ENCODE measurements at places on chromosomes 4 and X. TPM values are rescaled to one million over a fixed set of nuclear protein-coding genes. Genes with fewer than 3 reads are reported as not detected.
A peak's percentile ranks its signal among the peaks of the same experiment; 100 is the strongest.

NAA15 gene
- 79.7 TPM for total RNA-seq

IL1RAPL2 gene
- total RNA-seq, result not detected

HERC3 gene
- total RNA-seq, result 10.8 TPM

TCP11X2 gene
- not detected for total RNA-seq

ETDB gene
- not detected for total RNA-seq

VEGFC gene
- total RNA-seq, result not detected

FAAH2 gene
- total RNA-seq, result 6.1 TPM

SPP1 gene
- 4.1 TPM for total RNA-seq

CABS1 gene
- not detected for total RNA-seq

BEND2 gene
- total RNA-seq, result not detected

DNA sequence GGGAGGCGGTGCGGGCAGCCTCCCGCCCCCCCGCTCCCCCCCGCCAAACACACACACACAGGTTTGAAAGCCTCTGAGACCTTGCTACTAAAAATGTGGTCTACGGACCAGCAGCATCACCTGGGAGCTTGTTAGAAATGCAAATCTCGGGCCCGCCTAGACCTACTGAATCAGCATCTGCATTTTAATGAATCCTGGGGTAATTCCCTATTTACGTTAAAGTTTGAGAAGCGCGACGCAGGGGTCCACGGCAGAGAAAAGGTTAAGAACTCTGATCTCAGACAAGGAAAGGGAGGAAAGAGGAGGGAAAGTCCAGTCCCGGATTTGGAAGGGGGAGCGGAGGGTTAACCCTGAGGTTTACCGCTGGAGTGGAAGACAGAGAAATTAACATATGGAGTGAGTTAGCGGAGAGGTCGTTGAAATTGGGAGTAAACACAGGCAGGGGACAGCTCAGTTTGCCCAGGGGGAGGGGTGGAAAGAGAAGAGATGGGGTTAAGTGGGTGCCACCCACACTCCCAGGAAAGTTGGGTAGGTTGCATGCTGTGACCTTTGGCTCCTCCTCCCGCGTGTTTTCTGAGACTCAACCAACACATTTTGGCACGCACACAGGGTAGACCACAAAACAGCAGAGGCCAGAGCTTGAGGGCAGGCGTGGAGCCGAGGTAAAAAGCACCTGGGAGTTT is 483.6 kb downstream of the BCOR start:
- H3K4me3 ChIP-seq, result peak overlapping the region; percentile 35
- no peak overlapping the region for H3K27ac ChIP-seq
- no peaks in the 10 kb centered on the region for H3K27me3 ChIP-seq
- H3K36me3 ChIP-seq, result no peaks in the 10 kb centered on the region
- H3K4me1 ChIP-seq, result peaks cover 7% of the 10 kb centered on the region

- H3K27me3 ChIP-seq, result no peaks in the 10 kb centered on the region
- H3K4me1 ChIP-seq, result no peaks in the 10 kb centered on the region
- H3K36me3 ChIP-seq, result no peaks in the 10 kb centered on the region
- no peak overlapping the region for H3K4me3 ChIP-seq
Observed at GRCh38 chr4:31995943-31996901, 1276.1 kb downstream of the PCDH7 start.

DNA sequence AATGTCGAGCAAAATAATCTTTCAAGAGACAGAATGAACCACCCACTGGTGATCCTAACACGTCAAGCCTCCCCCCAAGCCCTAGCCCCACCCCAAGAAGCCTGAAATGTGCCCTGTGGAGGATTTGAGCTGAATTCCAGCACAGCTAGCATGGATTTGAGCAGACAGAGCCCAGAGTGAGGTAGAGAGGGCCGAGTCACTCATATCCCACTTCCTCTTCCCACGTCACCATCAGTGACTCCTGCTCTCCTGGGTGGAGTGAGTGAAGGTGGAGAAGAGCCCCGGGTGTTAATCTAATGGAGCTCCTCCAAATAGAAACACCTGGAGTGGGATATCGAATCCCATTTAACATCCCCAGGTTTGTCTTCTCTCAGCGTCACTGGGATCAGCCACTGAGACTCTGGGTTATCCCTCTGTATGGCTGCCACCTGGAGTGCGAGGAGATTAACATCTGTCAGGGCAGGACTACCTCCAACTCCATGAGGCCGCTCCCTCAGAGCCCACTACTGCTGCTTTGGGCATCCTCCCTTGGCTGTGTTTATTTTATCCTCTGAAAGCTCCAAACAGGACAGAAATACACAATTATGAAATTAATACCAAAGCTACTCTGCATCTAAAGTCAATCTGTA is 136.6 kb downstream of the NWD2 start:
- no peaks in the 10 kb centered on the region for H3K27me3 ChIP-seq
- H3K4me1 ChIP-seq, result no peaks in the 10 kb centered on the region
- H3K36me3 ChIP-seq, result no peaks in the 10 kb centered on the region
- DNase-seq, result no peak
- H3K4me3 ChIP-seq, result no peak overlapping the region
- no peak overlapping the region for H3K27ac ChIP-seq

GRCh38 chrX:45083314-45083713 is 117.4 kb downstream of the DIPK2B start:
- DNase-seq, result no peak
- H3K4me1 ChIP-seq, result no peaks in the 10 kb centered on the region
- no peak overlapping the region for H3K27ac ChIP-seq
- H3K36me3 ChIP-seq, result no peaks in the 10 kb centered on the region
- H3K4me3 ChIP-seq, result no peak overlapping the region
- no peaks in the 10 kb centered on the region for H3K27me3 ChIP-seq

DNA sequence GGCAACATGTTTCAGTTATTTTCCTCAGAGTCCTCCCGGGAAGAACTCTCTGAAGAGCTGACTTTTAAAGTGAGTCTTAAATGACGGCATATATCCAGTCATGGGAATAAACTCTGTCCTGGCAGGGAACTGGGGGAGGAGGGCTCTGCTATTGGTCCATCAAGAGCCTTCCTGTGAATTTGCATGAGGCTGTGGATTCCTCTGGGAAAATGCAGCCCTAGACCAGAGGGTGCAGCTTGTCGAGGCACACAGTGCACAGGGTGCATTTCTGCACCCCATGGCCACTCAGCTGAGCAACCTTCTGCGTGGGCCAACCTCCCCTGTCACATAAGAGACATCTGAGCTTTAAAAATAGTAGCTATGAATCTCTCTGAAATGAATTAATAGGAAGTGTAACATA is 360.0 kb downstream of the GALNTL6 start:
- H3K27ac ChIP-seq, result no peak overlapping the region
- no peaks in the 10 kb centered on the region for H3K27me3 ChIP-seq
- no peak overlapping the region for H3K4me3 ChIP-seq
- no peaks in the 10 kb centered on the region for H3K36me3 ChIP-seq

DNA sequence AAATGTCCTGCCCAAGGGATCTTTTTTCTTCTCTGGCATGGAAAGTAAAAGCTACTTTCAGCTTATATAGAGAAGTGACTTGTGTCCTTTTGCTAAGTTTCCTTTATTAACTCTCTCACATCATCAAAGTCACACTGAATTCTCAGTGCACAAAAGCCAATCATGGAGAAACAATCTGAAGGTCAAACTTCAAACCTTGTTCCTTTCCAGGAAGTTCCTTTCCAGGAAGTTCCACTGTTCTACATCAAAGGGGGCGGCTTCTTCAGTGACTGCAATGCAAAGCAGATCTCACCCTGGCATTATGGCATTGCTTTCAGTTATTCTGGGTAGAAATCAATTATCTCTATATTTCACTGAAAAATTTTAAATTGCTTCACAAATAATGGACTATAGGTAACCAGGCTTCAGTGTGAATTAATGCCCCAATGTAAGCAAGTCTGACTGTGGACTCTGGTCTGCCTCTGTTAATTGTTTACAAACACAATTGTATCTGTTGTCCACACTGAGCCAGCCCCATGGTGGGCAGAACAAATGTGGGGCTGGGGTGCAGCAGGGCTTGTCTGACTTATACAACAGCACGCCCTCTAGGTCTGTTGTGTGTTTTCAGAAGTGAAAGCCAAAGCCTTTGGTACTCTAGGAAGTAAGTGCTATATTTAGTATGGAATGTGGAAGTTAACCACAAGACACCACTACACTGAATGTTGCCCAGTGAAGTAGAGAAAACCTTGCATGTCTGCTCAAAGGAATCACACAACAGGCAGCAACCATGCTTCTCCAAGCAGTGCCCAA is 98.8 kb downstream of the CDS1 start:
- peak overlapping the region; percentile 28 for H3K27ac ChIP-seq
- no peaks in the 10 kb centered on the region for H3K27me3 ChIP-seq
- no peak for DNase-seq
- peaks cover 30% of the 10 kb centered on the region for H3K4me1 ChIP-seq

DNA sequence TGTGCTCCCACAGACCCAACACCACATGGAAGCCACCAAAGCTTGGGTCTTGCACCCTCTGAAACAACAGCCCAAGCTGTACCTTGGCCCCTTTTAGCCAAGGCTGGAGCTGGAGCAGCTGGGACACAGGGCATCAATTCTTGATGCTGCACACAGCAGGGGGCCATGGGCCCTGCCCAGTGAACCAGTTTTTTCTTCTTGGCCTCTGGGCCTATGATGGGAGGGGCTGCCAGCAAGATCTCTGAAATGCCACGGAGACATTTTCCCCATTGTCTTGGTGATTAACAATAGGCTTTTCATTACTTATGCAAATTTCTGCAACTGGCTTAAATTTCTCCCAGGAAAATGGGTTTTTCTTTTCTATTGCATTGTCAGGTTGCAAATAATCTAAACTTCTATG is 49.0 kb downstream of the SPANXA2 start:
- no peaks in the 10 kb centered on the region for H3K4me1 ChIP-seq
- H3K27ac ChIP-seq, result no peak overlapping the region
- no peaks in the 10 kb centered on the region for H3K36me3 ChIP-seq
- H3K27me3 ChIP-seq, result no peaks in the 10 kb centered on the region

- no peaks in the 10 kb centered on the region for H3K27me3 ChIP-seq
- H3K36me3 ChIP-seq, result no peaks in the 10 kb centered on the region
- no peak for DNase-seq
- H3K4me1 ChIP-seq, result no peaks in the 10 kb centered on the region
- H3K4me3 ChIP-seq, result no peak overlapping the region
Observed at GRCh38 chrX:15643786-15644559, 20.6 kb downstream of the CLTRN start.

- H3K4me3 ChIP-seq, result no peak overlapping the region
- no peak overlapping the region for H3K27ac ChIP-seq
- no peaks in the 10 kb centered on the region for H3K4me1 ChIP-seq
- H3K36me3 ChIP-seq, result no peaks in the 10 kb centered on the region
- H3K27me3 ChIP-seq, result no peaks in the 10 kb centered on the region
Observed at GRCh38 chr4:8255698-8256441, 13.7 kb upstream of the HTRA3 start.

DNA sequence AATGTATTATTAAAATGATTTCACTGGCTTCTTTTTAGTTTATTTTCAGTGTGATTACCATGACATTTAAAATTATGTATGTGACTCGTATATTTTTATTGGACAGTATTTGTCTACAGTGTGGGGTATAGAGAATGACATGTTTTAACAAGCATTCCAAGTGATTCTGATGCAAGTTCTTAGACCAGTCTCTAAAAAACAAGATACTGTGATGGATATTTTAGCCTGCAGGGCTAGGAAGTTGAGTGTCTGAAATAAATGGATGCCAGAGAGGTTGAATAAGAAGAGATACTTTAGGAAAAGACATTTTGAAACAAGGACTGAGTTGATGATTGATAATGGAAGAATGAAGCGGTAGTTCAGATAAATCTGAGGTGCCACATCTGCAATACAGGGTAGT is 3.5 kb upstream of the MAD2L1 start:
- no peak overlapping the region for H3K4me3 ChIP-seq
- H3K4me1 ChIP-seq, result peaks cover 4% of the 10 kb centered on the region
- H3K27ac ChIP-seq, result no peak overlapping the region

DNA sequence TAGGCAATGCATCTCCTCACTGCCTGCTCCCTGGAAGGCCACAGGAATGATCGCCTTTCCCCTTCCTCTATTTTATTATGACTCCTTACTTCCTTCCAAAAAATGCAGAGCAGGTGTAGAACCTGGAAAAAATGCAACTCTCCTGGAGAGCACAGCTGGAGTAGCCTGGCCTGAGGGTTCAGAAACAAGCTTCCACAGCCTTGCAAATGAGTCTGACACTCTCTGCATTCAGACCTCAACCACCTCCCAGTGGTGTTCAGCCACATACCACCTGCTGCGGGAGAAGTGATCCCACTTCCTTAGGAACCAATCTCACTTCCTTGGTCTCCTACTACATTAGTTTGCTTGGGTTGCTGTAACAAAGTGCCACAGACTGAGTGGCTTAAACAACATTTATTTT is 368.1 kb upstream of the NOCT start:
- H3K4me1 ChIP-seq, result no peaks in the 10 kb centered on the region
- no peak overlapping the region for H3K4me3 ChIP-seq
- H3K27ac ChIP-seq, result no peak overlapping the region
- DNase-seq, result no peak
- H3K36me3 ChIP-seq, result no peaks in the 10 kb centered on the region

- no peaks in the 10 kb centered on the region for H3K36me3 ChIP-seq
- peak; percentile 12 for DNase-seq
- no peak overlapping the region for H3K27ac ChIP-seq
Observed at GRCh38 chr4:35934320-35934981, 309.9 kb downstream of the ARAP2 start.

GRCh38 chr4:10095296-10095991 is 21.2 kb downstream of the WDR1 start:
- no peak for DNase-seq
- H3K4me1 ChIP-seq, result peaks cover 34% of the 10 kb centered on the region
- peaks cover 74% of the 10 kb centered on the region for H3K36me3 ChIP-seq

DNA sequence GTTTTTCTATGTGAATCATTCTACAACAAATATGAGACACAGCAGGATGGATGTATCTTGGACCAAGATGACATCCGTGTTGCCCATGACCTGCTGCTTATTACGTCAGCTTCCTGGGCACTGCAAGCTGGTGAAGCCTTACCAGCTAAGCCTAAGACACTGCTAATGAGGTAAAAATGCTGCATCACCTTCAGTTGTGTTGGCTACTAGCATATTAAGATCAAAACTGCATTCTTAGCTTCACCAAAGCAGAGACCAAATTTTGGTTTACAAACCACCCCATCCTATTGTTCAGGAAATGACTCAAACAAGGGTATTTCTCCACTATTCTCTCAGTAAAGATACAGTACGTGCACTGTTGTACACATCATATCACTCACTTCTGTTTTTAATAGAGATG is 50.3 kb downstream of the MAML3 start:
- H3K27ac ChIP-seq, result no peak overlapping the region
- DNase-seq, result no peak
- H3K4me3 ChIP-seq, result no peak overlapping the region
- no peaks in the 10 kb centered on the region for H3K27me3 ChIP-seq

DNA sequence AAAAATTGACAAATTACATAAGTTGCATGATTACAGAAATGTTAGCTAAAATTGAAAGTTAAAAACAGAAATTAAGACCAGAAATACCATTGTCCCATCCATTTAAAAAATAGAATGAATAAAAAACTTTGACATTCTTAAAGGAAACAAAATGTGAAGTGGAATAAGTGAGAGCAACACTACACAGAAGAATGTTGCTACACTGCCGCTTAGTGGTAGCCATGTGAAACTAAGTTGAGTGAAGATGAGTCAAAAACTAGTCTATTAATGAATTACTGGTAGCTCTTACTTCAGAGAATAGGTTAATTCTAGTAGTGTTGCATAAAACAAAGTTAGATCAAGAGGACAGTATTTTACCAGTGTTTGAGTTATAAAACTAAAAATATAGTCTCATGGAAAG is 571.0 kb upstream of the KLHL4 start:
- DNase-seq, result no peak
- H3K27ac ChIP-seq, result no peak overlapping the region
- H3K27me3 ChIP-seq, result no peaks in the 10 kb centered on the region
- H3K4me1 ChIP-seq, result no peaks in the 10 kb centered on the region
- no peaks in the 10 kb centered on the region for H3K36me3 ChIP-seq

Measured in HCT116 (cell line).